H1 (cell line): ENCODE measurements at places on chromosomes 6 and 20.

DNA sequence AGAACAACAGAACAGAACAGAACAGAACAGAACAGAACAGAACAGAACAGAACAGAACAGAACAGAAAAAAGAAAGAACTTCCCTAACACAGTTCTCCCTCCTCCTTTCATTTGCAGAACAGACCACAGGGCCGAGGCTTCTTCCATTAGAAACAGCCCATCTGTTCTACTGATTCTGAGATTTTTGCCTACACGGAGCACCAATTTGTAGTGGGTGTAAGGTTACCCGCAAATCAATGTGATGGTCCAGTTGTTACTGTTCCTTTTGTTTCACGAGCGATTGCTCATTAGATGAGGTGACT, 734 bp upstream of the OGFRL1 start:
- DNase-seq = no peak

GRCh38 chr20:17928633-17929311, 39.8 kb downstream of the SNX5 start:
- no peak for DNase-seq

DNA sequence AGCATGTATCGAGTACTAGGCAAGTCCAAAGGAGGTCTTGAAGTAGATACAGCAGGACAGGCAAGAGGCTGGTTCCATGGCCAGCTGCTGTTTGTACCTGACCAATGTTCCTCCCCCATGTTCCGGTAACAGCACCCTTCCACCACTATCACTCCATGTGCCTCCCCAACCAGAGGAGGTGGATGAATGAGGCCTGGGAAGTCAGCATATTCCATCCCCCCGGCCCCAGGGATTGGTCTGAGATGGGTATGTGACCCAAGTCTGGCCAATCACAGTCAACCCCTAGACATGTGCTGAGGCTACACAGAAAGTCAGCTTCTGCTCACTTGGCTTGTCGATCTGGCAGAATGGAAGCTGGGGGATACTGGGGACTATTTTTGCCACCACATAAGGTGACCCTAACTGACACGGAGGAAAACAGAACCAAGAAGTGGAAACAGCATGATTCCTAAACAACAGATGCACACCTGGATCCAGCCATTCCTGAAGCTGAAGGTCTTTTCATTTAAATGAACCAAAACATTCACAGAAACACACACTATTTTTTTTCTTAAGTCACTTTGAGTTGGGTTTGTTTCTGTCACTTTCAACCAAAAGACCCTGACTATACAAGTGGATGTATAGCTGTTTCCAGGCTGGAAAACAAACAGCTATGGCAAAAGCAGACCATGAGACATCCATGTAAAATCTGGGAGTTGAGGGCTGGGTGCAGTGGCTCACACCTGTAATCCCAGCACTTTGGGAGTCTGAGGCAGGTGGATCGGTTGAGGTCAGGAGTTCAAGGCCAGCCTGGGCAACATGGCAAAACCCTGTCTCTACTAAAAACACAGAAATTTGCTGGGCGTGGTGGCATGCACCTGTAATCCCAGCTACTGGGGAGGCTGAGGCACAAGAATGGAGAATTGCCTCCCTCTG, 70.4 kb upstream of the PTPN1 start:
- DNase-seq = no peak

DNA sequence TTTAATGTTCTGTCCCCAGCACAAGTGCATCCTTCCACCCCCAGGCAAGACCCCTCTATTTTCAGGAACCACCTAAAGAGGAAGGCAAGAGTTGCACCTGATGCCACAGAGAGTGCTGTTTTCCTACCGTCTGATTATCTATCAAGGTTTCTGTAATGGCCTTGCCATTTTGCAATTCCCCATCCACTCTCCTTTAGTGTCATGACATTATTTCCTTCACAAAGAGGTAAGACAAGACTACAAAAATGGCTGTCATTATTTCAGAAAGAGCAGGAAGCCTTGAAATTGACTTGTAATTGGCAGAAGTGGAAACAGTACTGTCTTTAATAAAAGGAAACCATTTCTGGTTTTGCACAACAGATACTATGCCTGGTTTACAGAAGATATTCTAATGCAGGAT, 426.7 kb downstream of the PTPRT start:
- DNase-seq = no peak

GRCh38 chr20:47727170-47727880, 58.0 kb downstream of the SULF2 start:
- no peak for DNase-seq

GRCh38 chr6:49054311-49054710, 408.7 kb downstream of the MMUT start:
- no peak for DNase-seq

- no peak for DNase-seq
These were observed 190.2 kb downstream of the EDN1 start for GRCh38 chr6:12480379-12480778.

GRCh38 chr6:54084231-54084630, 27.0 kb upstream of the MLIP start:
- DNase-seq = no peak

- DNase-seq = no peak
These were observed 43.6 kb upstream of the PHACTR3 start for GRCh38 chr20:59560588-59561227.

DNA sequence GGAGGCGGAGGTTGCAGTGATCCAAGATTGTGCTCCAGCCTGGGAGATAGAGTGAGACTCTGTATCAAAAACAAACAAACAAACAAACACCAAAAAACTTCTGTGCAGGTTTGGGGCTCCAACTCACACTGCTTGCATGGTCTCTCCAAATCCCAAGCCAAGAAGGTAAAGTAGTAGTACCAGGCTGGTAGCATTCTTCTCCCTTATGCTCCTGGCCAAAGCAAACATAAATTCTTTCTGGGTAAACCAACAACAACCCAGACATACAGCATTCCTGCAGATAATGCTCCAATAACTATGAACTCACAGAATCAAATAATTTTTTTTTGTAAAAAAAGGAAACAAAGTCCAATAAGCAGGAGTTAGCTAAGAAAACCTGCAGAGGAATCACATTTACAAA, 57.8 kb upstream of the KLHL31 start:
- no peak for DNase-seq

DNA sequence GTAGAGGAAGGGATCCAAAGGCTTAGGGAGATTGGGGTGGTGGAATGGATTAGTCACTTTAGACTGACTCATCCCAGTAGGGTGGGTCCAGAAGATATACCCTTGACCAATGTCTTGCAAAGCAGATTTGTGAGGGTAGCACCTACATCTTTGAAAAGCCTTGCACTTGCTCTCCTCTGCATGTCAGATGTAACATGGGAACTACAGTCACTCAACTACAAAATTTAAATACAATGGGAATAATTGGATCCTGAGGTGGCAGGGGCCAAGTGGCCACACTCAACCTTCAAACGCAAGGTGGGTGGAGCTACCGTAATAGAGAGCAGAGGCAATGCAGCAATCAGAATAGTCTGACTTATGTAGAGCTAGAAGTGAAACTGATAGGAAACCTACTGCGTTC, 71.2 kb downstream of the ME1 start:
- no peak for DNase-seq

DNA sequence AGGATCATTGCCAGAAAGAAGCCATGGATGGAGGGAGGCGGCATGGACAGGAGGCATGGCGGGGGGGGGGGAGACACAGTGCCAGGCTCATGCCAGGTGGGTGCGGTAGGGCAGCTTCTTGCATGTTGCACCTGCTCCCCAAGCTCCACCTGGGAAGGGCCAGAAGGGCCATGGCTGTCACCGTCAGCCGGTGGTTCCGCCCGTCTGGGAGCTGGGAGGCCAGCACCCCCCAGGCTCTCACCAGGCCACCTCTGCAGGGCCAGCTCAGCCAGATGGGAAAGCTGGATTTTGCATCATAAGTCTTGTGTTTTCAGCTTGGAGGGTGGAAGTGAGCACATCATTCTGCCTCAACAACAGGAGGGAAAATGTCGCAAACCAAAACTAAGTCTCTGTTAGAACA, 404.7 kb downstream of the TAF4 start:
- no peak for DNase-seq

DNA sequence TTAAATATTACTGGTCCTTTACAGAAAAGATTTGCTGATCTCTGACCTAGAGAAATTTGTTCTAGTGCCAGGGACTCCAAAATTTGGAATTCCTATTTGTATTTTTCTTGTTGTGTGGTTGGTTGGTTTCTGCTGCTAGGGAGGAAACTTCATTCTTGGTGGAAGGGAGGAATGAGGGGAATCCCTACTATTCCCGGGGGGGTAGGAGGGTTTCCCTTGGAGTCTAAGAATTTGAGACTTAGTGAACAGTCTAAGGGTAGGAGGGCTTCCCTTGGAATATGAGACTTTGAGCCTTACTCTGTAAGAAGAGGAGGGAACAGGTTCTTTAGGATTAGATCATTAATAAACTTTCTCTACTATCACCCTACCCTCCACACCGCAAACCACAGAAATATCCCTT, 67.1 kb upstream of the ADGRF1 start:
- DNase-seq = no peak

DNA sequence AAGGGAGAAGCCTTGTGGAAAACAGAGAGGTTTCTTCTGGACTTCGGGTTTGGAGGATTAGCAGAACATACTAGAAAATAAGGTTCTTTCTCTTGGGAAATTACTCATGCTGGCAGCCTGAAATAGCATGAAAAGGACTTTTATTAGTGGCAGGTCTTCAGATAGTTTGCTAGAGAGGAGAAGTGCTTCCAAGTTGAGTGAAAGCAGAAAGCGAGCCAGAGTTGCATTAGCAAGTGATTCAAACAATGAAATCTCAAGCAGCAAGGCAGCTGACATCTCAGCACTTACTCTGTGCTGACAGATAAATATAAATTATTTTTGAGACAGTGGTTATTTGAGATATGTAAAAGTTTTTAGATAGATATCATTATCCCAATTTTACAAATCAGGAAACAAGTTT, 91.9 kb downstream of the PLCB4 start:
- no peak for DNase-seq

DNA sequence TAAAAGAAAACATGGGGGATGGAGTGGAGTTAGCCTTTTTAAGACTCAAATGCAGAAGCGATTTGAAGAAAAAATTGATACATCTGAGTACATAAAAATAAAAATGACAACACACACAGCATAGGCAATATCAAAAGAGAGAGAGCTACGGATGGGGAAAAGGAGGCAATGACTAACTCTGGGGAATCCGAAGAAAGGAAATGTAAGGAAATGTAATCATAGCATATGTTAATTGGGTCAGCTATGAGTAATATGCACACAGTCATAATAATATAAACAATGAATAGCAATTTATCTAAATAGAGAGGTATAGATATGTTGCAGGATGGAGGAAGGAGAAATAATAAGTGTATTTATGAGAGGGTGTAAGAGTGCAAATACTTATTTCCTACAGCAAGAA, 83.4 kb downstream of the NOL4L start:
- no peak for DNase-seq

DNA sequence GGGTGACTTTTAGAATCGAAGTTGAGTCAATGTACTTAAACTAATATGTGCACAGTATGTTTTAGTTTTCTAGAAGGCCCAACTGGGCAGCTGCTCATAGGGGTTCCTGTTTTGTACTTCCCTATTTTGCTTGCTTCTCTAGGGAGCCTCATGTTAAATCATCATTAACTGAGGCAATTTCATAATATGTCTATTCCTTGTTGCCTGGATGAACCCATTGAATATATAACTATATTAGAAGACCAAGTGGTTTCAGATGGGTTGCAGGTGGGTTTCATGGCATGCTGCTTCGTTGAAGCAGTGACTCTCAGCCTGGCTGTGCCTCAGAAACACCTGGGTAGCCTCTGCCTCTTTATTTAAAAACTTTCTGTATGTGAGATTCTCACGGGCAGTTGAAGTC, 22.2 kb downstream of the CARMIL1 start:
- DNase-seq = no peak

- no peak for DNase-seq
These were observed 60.9 kb downstream of the DLL1 start for GRCh38 chr6:170229851-170230519.

- no peak for DNase-seq
These were observed 169.6 kb downstream of the TBXT start for GRCh38 chr6:165998072-165998471.

GRCh38 chr6:21455071-21455470, 138.5 kb upstream of the SOX4 start:
- no peak for DNase-seq

DNA sequence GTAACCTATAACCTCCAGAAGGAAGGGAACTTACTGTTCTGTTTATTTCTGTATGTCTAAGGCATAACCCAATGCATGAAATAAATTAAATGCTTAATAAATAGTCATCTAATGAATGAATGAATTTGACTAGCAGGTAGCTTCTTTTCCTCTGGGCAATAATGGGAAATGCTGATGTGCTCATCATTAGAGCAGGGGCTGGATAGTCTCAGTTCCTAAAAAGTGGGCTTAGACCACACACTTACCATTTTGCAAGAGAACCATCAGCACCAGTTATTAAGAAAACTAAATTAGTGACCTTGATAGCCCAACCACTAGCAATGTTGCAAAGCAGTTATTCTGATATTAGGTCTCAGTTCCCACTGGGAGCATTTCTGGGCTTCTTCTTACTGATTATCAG, 449.7 kb downstream of the CDC5L start:
- DNase-seq = no peak

- DNase-seq = no peak
These were observed 144.7 kb upstream of the FBXL4 start for GRCh38 chr6:99092461-99092860.

GRCh38 chr6:154614101-154614500, 103.6 kb upstream of the CNKSR3 start:
- DNase-seq = no peak

- no peak for DNase-seq
These were observed 170.8 kb downstream of the SASH1 start for GRCh38 chr6:148513145-148514071.

GRCh38 chr6:134175532-134176263, 123.3 kb upstream of the SLC2A12 start:
- no peak for DNase-seq

DNA sequence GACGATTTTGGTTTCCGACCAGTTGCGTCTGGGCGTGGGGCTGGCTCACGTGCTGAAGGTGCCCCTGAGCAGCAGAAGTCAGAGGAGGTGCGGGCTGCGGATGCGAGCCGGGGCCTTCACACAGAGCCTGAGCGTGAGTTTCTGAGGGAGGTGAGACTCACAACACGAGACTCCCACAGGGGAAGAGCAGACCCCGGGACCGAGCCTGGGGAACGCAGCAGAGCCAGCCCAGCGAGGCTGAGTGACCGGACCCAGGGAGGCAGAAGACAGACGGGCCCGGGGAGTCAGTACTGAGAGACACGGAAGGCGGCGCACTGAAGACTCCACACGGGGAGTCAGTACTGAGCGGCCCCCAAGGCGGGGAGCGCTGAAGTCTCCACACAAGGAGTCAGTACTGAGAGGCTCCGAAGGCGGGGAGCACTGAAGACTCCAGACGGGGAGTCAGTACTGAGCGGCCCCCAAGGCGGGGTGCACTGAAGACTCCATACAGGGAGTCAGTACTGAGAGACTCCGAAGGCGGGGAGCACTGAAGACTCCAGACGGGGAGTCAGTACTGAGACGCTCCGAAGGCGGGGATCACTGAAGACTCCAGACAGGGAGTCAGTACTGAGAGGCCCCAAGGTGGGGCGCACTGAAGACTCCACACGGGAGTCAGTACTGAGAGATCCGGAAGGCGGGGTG, 77.8 kb downstream of the DLL1 start:
- no peak for DNase-seq
